Activated naive CD4-positive, alpha-beta T cell treated with Interleukin-2 at 50 U/mL for 16 hours (primary cell): ENCODE measurements at places on chromosomes 13 and 19.

DNA sequence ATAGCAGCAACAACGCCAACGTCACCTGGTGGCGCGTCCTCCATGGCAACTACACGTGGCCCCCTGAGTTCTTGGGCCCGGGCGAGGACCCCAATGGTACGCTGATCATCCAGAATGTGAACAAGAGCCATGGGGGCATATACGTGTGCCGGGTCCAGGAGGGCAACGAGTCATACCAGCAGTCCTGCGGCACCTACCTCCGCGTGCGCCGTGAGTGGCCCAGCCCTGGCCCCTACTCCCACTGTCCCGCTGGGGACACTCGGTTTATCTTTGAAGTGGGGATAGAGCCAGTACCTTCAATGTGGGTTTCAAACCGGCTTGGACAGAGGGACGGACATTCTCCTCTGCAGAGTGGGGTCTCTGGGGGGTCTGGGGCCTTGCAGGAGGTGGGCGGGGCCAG lies 2.0 kb downstream of the CD79A start:
- DNase-seq: no peak

DNA sequence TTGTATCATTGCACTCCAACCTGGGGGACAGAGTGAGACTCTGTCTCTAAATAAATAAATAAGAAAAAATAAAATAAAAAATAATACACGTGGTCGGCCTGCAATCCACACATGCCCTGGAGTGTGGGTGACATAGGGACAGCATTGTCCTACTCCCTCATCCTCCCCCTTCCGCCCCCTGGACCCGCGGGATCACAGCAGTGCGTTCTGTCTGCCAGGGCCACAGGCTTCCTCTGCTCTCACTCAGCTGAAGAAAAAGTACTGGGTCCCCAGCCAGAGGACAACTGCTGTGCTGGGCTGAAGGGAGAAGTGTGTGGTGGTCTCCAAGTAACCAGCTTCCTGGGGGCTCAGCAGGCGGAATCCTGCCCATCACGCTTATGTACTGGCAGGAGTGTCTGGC lies 6.3 kb downstream of the BCAT2 start:
- no peak for DNase-seq

GRCh38 chr13:44921931-44922758 lies 67.1 kb downstream of the NUFIP1 start:
- DNase-seq: no peak

- no peak for DNase-seq
Measured at GRCh38 chr13:111280681-111281585, 39.5 kb upstream of the TEX29 start.

DNA sequence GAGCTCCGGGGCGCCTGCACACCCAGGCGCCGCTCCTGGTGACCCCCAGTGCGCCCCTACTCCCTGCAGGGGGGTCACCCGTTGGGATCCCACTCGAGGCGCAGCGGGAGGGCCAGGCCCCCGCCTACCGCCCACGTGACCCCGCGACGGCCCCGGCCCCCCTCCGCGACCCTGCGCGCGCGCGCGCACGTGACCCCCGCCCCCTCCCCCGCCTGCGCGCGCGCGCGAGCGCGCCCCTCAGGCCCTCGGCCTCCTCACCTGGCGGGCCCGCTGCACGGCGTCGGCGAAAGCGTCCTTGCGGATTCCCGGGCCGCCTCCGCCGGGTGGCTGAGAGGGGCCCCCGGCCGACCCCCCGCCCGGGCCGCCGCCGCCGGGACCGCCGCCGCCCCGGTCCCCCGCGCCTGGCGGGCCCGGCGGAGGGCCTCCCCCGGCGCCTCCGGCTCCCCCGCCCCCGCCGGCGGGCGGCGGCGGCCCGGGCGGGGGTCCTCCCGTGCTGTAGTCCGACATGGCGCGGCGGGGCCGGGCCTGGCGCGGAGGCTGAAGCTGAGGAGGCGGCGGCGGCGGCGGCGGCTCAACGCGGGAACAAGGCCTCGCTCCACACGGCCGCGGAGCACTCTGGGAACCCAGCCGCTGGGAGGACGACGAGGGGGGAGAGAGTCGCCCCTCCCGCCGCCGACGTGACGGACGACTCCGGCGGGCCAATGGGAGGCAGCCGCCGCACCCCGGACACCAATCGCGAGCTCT lies at the start of gene KHSRP:
Gene KHSRP, minus strand, starts transcription at position 617 of the 744 bp plus-strand sequence. Its CDS starts 110 bp downstream, at position 507.
- DNase-seq: peak; percentile 39

DNA sequence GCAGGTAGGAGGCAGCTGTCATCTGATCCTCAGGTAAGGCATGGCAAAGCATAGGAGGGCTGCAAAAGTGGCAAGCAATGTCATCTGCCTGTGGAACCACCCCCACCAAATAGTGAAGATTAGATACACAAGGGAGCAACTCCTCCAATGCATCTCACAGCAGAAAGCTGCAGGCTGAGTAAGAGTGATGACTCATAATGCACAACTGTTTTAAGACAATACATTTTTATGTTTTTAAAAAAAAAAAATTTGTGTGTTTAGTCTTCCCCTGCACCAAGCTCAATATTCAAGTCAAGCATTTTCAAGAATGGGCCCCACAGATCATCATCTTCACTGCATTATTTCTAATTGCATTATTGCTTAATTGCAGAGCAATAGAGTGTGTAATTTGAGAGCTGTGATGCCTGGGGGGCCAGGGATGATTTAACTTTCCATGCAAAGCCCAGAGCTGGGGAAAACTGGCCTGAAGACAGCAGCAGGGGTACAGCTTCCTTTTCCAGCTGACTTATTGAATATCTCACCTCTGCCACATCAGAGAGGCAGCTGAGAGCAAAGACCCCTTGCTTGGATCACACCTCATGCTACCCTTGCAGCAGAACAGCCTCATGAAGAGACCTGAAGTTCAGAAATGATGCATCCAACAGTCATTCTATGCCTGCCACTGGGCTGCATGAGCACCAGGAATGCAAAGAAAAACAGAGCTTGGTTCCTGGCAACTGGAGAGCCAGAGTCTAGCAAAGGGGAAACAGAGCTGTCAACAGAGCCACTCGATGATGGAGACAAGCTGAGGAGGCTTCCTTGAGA lies 22.7 kb upstream of the POP4 start:
- DNase-seq: no peak

- DNase-seq: no peak
Measured at GRCh38 chr13:61383111-61383510, 32.5 kb downstream of the PCDH20 start.

- no peak for DNase-seq
Measured at GRCh38 chr13:51998723-51999509, 12.3 kb downstream of the ATP7B start.

DNA sequence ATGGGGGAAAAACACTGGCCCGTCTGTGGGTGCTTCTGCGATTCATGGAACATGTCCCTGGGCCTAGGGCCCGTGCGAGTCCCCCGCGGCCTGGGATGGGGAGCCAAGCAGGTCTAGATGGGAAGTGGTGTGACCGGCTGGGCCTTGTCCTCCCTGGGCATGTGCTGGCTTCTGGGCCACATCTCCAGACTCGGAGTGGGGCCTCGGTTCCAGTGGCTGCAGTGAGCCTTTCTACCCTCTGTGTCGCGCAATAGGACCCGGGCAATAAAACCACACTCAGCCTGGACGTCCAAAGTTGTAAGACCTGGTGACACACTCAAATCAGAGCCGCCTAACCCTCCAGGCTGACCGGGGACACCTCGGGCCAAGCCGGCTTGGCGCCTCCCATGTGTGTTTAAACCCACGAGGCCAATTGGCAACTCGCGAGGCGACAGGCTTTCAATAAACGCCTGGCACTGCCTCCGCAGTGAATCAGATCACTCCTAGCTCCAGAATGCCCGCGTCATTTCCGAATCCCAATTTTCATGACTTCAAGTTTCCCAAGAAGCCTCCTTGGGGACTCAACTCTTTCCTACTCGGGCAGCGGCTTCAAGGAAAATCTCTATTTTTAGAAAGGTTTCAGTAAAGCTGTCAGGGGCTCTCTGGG lies 57.3 kb downstream of the KLF2 start:
- DNase-seq: no peak

DNA sequence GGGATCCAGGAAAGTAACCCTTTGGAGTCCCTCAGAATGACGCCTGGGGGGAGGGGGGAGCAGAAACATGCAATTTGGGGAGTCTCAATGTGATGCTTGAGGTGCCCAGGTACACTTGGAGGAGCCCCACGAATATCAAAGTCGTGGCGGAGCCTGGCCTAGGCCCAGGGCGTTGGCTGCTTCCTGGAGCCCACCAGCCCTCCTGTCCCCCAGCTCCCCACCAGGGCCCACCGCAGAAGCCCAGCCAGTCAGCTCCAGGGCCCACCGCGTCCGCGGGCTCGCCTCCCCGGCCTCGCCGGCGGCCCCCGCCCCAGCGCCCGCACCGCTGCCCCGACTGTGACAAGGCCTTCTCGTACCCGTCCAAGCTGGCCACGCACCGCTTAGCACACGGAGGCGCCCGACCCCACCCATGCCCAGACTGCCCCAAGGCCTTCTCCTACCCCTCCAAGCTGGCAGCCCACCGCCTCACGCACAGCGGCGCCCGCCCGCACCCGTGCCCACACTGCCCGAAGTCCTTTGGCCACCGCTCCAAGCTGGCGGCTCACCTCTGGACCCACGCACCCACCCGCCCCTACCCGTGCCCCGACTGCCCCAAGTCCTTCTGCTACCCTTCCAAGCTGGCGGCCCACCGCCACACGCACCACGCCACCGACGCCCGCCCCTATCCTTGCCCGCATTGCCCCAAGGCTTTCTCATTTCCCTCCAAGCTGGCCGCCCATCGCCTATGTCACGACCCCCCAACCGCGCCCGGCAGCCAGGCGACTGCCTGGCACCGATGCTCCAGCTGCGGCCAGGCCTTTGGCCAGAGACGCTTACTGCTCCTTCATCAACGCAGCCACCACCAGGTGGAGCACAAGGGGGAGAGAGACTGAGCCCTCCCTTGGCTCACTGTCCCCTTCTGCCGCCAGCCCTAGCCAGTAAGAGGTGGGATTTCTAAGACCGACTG lies 2.1 kb downstream of the ZNF575 start:
- DNase-seq: peak; percentile 18

- DNase-seq: no peak
Measured at GRCh38 chr13:111342721-111343120, 22.3 kb downstream of the TEX29 start.

DNA sequence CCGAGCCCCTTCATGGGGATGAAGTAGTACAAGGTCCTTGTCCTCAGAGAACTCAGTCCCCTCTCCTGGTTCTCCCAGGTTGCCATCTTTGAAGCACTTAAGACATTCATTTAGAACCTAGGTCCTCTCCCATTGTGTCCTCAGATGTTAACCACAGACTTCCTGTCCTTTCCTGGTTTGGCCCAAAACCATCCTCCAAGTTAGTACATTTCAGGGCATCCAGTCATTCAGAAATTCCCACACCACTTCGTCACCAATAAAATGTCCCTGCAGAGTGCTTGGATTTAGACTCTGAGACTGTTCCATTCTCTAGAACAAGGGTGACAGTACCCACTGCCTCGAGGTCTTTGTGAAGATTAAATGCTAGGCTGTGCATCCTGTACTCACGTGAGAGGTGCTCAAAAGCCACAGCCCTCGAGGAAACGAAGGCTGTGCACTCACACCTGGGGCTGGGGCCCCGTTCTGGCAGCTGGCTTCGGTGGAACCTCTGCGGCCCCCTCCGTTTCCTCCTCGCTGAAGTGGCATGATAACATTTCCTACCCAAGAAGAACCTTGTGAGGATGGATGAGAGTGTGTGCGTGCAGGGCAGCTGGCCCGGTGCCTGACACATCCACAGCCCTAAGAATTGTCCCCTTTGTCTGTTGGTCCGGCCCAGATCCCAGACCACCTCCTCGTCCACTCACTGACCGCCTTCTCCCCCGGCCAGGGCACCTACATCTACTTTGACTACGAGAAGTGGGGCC lies 4.7 kb downstream of the LENG1 start:
- DNase-seq: no peak

DNA sequence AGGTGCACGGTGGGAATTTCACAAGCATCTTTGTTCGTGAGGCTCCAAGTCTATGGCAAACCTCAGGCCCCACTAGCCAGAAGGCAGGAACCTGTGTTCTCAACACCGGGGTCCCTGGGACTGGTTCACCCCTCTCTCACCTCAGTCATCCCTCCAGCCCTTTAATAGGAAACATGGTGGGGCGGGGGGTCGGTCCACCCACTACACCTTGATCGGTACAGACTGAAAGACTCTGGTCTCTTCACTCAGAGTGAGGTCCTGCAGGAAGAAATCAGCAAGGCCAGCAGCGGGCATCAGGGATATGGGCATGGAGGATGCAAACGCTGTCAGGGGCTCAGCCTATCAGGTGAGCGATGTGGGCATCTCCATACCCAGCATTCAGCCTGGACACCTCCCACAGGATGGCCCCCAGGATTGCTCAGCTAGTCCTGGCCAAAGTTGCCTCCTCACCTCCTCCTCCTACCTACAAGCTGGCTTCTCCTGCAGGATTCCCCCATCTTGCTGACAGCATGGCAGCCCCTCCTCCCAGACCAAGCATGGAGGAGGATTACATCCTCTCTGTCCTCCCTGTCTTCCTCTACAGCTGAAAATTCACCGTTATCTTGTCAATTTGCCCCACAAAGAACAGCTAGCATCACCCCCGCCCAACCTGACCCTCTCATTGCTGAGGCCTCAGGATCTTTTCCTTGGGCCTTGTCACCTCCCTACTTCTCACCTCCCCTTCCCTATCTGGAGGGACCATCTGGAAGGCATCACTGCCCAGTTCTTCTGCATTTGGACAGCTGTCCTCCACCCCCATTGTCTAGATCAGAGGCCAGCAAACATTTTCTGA lies 37.3 kb upstream of the CD33 start:
- no peak for DNase-seq

- no peak for DNase-seq
Measured at GRCh38 chr13:110155072-110155471, 151.9 kb downstream of the COL4A1 start.
